ENCODE measurements at places on chromosomes 2 and 18.

DNA sequence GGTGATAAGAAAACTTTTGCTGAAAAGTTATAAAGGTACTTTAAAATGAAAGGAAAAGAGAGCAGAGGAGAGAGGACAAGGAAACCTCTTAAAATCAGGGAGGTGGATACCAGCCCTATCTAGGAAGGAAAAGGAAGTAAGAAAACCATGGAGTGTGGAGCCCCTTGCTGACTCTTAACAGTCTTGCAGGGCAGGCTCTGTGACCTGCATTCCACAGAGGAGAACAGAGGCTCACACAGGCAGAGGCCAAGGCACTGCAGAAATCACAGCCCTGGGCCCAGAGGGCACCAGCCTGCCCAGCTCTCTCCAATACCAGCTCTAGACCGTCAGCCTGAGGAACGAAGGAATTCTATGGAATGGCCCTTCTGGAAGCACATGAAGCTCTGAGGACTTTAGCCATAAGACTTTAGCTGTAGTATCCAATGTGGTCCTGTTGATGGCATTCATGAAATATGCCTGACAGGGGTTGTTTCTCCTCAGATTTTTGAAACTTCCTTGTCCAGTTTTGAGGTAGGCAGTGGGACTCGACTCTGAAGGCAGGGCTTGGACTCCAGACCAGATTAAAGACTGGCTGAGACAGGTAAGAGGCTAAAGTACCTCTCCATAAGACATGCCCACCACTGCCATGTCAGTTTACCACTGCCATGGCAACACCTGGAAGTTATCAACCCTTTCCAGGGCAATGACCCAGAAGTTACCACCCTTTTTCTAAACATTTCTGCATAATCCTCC is 216.3 kb downstream of the ANAPC1 start:
- DNase-seq: no peak

DNA sequence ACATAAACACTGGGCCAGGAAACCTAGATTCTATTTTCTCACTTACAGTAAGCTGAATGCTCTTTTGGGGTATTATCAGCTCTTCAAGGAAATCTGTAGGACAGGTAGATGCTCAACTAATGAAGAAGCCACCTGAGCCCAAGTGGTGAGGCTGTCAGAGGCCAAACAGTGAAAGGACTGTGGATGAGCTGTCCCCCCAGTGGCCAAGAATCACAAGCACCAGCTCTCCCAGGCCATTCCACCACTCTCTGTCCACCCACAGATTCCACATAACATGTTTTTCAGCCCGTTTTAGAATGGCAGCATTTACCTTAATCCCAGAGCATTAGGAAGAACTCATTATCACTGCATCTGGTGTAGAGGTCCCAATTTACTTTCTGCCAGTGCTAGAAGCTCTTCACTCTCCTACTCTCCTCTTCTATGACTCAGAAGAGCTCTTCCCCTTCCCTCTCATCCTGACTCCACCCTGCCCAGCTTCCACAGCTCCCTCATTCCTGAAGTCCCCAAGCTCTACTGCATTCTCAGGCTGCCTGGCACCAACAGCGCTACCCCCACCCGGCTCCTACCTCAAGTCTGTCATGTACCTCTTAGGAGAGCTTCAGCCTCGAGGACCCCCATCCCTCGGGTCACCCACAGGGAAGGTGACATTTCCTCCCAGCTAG is 43.8 kb upstream of the GORASP2 start:
- no peak for DNase-seq

DNA sequence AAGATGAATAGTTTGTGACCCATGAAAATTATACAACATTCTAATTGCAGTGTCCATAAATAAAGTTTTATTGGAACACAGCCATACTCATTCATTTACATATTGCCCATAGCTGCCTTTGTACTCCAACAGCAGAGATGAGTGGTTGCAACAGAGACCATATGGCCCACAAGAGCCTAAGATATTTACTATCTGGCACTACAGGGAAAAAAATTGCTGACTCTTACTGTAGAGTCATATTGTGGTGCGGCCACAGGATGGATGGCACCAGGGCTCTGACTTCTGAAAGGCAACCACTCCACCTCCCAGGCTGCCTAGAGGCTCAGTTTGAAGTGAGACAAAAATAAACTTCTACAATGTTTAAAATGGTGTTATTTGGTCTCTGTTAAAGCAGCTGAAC is 404.0 kb upstream of the ATP5MC3 start:
- no peak for DNase-seq

DNA sequence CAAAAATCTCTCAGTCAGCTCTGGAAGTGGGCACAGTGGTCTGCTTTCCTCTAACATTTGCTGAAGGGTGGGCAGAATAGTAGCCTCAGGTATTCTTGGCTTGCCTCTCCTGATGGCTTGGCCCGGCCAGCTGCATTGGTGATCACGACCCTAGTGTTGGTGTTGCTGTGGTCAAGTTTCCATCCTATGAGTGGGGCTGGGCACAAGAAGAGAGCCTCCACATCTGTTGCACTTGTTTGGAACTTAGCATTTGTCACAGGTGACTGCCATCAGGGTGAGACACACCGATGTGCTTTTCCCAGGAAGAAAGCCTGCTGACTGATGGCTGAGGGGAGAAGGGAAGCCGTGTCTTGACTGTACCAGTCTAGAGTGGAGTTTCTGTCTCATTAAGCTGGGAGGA is 33.1 kb upstream of the SNORC start:
- no peak for DNase-seq

- no peak for DNase-seq
Observed at GRCh38 chr2:72573232-72573631, 252.6 kb downstream of the EXOC6B start.

DNA sequence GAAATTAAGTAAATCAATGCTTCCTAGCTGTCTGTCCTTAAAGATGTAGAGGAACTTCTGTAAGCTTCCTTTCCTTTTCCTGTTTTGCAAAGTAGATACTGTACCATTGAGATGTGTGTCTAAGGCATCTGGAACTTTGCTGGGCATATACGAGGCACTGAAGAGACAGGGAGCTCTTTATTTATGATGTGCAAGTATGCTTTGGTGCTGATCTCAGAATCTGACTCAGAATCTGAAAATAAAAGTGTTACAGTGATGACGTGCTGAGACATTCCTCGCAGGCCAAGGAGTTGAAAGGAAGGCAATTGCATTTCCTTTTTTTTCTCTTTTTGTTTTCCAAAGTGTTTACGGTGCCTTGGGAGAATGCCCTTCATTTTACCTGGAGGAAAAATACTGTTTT is 230.9 kb upstream of the RGPD4 start:
- DNase-seq: peak; percentile 14

DNA sequence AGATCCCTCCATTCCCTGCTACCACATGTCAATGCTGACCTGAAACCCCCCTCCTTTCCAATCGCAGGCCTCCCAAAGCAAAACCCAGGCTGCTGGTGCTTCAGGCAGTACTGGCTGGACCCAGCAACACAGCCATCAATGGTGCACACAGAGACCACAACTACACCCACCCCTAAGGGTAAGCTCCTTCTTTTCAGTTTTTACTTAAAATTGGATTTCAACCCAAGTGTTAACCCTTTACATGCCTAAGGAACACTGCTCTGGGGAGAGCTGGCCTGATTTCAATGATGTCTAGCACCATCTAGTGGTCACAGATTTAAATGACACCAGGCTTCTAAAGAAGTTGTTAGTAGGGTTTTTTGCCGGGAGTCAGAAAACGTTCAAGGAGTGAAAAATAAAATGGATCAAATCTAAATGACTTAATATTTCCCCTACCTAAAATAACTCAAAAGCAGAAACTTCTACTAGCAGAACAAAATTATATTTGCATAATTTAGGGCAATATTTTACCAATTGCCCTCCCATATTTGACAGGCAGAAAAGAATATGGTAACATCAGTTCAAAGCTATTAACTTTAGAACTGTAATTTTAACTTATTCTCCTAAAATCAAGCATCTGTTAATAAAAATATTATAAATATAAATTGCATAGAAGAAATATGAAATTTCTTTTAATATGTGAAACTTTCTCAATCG is 24.6 kb downstream of the FECH start:
- DNase-seq: peak; percentile 25

GRCh38 chr2:42566837-42567321 is 1.6 kb upstream of the MTA3 start:
- DNase-seq: no peak

DNA sequence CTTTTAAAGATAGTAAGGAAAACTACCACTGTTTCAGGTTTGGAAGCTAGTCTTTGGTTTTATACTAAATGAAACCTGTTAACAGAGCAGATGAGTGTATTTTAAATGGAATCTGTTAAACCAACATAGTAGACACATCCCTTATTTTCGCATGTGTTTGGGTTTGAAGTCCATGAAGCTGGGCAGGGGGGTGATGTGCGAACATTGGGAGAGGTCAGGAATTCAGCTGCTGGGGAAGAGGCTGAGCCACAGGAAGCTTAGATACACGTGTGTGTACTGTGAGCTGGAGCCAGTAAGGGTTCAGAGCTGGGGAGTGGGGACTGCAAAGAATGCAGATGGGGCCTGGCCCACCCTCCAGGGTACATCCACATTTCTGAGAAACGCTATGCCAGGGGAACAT is 176.9 kb downstream of the VAPA start:
- no peak for DNase-seq

GRCh38 chr2:105425936-105426625 is 27.2 kb upstream of the FHL2 start:
- no peak for DNase-seq

- no peak for DNase-seq
Observed at GRCh38 chr18:35524226-35524625, 26.5 kb upstream of the INO80C start.

GRCh38 chr2:174984561-174984960 is 20.6 kb downstream of the CHN1 start:
- no peak for DNase-seq

DNA sequence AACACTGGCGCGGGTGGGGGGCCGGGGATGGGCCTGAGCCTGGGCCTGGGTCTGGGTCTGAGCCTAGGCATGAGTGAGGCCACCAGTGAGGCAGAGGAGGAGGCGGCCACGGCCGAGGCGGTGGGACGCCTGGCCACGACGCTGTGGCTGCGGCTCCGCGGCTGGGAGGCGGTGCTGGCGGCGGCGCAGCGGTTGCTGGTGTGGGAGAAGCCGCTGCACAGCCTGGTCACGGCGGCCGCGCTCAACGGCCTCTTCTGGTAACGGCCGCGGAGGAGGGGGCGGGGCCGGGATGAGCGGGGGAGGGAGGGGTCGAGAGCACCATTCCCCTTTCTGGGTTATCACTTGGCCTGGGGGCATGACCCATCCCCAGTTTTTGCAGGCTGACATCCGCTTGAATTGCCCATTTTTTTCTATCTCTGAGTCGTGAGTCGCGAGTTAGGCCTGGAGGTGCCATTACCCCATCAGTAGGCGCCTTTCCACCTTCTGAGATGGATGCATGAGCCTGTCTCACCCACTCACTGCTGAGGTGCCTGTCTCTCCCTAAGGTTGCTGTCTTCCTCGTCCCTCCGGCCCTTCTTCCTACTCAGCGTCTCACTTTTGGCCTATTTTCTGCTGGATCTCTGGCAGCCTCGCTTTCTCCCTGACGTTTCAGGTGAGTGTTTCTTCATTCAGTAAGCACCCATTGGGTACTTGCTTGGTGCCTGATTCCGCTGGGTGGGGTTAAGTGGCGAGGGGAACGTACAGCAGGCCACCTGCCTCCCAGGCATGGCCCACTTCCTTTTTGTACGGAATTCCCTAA is 501 bp downstream of the RETREG2 start:
- DNase-seq: peak; percentile 22

- DNase-seq: no peak
Observed at GRCh38 chr2:106863387-106863786, 22.6 kb downstream of the ST6GAL2 start.

DNA sequence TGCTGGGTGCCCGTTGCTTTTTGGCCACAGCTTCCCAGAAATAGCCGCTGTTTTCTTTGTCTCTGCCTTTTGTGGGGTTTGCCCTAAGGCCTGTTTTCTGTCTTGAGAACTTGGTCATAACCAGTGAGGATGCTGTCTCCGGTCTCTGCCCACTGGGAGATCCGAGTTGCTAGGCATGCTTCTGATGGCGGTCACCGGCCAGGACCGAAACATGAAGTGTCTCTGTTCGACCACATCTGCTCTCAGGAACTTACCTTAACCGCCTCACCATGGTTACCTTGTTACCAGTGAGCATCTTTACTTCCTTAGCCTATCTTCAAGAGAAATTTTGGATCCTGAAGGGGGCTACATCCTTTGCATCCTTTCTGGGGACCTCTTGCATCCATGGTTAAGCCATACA is 91.9 kb downstream of the RTP5 start:
- no peak for DNase-seq

DNA sequence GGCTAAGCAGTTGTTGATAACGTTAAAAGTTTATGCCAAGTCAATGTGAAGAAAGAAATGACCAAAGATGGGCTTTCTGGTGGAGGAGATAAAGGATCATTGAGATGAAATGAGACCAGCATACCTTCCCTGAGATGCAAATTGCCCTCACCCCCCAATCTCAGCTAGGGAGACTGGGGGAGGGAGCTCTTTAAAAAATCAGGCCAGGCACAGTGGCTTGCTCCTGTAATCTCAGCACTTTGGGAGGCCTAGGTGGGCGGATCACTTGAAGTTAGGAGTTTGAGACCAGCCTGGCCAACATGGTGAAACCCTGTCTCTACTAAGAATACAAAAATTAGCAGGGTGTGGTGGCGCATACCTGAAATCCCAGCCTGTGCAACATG is 30.9 kb upstream of the KCMF1 start:
- DNase-seq: no peak

DNA sequence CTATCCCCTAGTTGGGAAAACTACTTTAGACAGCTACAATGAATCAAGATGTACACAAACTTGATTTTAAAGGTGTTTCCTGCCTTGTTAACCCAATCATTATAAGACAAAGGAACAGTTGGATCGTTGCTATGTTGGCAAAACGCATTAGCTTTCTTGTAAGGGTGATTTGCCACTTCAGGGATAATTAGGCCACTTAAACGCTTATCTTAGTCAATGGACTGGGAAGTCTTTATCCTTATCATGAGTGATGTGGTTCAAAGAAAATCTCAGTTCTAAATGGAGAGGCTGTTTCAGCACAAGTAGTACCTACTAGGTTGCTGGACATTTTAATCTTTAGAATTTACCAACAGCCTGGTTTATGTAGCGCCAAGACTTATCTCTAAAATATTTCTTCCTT is 406.1 kb upstream of the MEX3C start:
- no peak for DNase-seq

DNA sequence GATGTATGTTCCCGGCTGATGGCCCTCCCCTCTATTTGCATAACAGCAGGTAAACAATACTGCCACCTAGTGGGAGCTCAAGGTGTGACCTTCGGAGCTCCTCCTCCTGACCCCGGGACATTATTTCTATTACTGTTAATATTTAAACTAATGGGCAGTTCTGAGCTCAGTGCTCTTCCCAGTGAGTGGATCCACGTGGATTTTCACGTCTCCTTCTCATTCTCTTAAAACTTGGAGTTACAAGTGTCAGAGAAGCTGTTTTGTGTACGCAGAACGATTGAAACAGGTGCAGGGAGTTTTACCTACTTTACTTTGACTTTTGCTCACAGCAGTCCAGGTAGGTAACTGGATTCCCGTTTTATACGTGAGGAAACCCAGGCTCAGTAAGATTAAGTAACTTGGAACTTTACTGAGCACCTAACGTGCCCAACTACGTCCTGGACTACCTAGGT is 127.3 kb downstream of the PRKCE start:
- peak; percentile 57 for DNase-seq

- DNase-seq: no peak
Observed at GRCh38 chr18:35252466-35252865, 11.6 kb downstream of the ZNF397 start.

Data from H54 (cell line).